ENCODE measurements at places on chromosomes 6 and 20. TPM values are rescaled to one million over a fixed set of nuclear protein-coding genes. Genes with fewer than 3 reads are reported as not detected.

NR2E1 gene
- total RNA-seq: not detected

PARD6B gene
- 7.5 TPM for total RNA-seq

UBD gene
- 10.8 TPM for total RNA-seq

GRCh38 chr20:5393218-5393870, 76.6 kb upstream of the PROKR2 start:
- no peaks in the 10 kb centered on the region for H3K36me3 ChIP-seq
- no peak overlapping the region for H3K4me3 ChIP-seq
- no peaks in the 10 kb centered on the region for H3K4me1 ChIP-seq
- no peak for DNase-seq
- no peaks in the 10 kb centered on the region for H3K27me3 ChIP-seq

- no peak overlapping the region for H3K4me3 ChIP-seq
- no peak for DNase-seq
- no peaks in the 10 kb centered on the region for H3K4me1 ChIP-seq
- no peak overlapping the region for H3K27ac ChIP-seq
- peaks cover 47% of the 10 kb centered on the region for H3K36me3 ChIP-seq
These were observed 83.4 kb upstream of the NEDD9 start for GRCh38 chr6:11315743-11316437.

- DNase-seq: no peak
- peaks cover 6% of the 10 kb centered on the region for H3K36me3 ChIP-seq
- H3K27me3 ChIP-seq: no peaks in the 10 kb centered on the region
- no peak overlapping the region for H3K4me3 ChIP-seq
These were observed 1.4 kb upstream of the MICAL1 start for GRCh38 chr6:109456710-109457561.

- H3K4me3 ChIP-seq: no peak overlapping the region
- H3K27me3 ChIP-seq: no peaks in the 10 kb centered on the region
- peaks cover 32% of the 10 kb centered on the region for H3K36me3 ChIP-seq
- H3K4me1 ChIP-seq: peaks cover under 1% of the 10 kb centered on the region
These were observed 64.0 kb downstream of the BCKDHB start for GRCh38 chr6:80170433-80170832.
